Common myeloid progenitor, CD34-positive (primary cell): ENCODE measurements at places on chromosomes 6 and 20.
A peak's percentile ranks its signal among the peaks of the same experiment; 100 is the strongest.

DNA sequence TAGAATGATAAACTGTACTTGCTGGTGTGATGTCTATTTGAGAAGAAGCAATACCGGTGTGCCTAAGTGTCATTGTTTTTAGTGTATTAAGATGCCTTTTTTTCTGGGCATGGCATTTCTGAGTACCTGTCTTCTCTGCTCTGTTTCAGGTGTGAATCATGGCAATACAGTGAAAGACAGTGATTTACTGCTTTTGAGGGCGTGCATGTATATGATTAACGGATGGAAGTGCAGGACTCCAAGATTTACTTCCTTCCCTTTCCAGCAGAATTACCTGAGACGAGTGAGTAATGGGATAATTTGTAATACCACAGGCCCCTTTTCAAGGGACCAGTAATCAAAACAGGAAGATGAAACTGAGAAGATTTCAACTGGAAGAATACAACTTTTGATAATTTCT is 315.8 kb downstream of the SOX4 start:
- no peak for DNase-seq

GRCh38 chr6:54609981-54610380 is 236.6 kb upstream of the FAM83B start:
- no peak for DNase-seq

DNA sequence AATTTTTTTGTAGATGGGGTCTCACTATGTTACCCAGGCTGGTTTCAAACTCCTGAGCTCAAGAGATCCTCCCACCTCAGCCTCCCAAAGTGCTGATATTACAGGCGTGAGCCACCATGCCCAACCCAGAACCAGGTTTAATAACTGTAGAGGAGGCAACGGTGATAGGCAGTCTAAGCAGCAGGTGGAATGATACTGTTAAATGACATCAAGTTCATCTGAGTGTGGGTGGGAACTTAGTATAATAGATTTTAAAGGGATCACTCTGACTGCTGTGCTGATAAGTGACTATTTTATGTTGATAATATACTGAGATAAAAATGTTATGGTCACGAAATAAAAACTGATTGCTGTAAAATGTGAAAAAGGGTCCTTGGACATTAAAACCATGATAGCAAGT is 31.1 kb downstream of the PCNA start:
- no peak for DNase-seq

GRCh38 chr20:2739042-2739398 is 46.4 kb downstream of the EBF4 start:
- DNase-seq = no peak

DNA sequence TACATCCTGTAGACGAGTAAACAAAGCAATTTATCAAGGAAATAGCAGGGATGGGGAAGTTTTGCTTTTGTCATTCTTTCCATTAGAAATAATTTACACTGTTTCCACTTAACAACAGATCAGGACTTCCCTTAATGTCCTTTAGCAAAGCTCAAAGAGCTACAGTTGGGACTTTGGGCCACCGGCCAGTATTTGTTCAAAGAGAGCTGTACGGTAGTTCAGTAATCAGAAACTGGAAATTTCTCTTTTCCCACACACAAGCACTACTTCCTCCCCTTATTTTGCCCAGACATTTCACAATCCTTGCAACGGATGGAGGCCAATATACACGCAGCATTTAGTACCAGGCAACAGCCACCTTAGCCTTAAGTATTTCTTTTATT is 12.1 kb upstream of the HINT3 start:
- peak; percentile 28 for DNase-seq

- no peak for DNase-seq
Measured at GRCh38 chr6:134667111-134667510, 282.8 kb downstream of the ALDH8A1 start.

DNA sequence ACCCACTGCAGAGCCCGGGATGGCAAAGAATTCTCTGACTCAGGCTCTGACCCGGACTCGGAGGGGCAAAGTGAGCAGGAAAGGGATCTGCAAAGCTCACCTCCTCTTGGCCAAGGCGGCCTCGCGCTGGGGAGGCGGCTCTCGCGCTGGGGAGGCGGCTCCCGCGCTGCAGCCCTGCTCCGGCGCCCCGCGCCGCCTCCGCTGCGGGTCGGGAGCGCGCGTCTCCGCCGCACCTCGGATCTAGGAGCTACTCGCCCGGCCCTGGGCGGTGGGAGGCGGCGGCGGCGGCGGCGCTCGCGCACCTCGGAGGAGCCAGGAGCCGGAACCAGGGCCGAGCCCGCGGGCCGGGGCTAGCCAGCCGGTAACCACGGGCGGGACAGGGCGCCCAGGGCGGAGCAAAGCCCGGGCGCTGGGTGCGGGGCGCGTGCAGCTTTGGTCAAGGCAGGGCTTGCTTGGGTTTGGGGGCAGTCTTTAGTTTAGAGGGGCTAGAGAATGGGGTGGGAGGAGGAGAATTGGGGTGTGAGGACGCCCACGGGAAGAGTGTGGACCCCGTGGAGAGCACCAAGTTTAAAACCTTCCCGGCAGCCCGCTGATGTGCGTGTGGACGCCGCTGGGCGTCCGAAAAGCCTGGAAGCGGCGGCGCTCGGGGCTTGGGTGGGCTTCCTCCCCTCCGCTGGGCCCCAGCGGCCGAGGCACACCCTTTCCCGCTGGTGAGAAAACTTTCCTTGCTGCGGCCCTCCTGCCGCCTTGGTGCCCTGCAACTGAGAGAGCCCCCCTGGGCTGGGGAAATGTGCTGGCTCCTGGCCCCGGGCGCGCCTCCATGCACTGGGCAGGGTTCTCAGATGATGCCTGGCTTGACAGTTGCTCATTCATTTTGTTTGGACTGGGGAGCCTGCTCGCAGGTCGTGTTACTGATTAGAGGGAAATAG is at the start of gene MRAP2:
Gene MRAP2 (plus strand): TSS at position 250 of the 929 bp plus-strand sequence. CDS start 21,547 bp downstream, outside the sequence.
- DNase-seq = peak; percentile 7

DNA sequence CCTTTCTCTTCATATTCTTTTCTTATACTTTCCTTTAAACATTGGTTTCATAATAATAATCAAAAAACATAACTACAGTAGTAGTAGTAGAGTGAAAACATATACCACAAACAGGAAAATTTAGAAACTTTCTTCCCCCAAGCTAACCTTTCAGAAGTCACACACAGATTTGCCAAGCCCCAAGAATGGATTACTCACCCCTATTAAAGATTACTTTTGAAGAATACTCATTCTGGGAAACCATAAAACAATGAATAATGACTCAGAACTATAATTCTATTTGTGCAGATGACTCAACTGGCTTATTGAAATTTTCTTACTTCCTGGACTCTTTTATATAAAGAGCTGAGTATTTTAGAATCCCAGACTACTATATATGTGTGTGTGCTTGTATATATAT is 119.4 kb upstream of the GJE1 start:
- DNase-seq = no peak

- DNase-seq = no peak
Measured at GRCh38 chr6:121848523-121849255, 413.2 kb downstream of the GJA1 start.

DNA sequence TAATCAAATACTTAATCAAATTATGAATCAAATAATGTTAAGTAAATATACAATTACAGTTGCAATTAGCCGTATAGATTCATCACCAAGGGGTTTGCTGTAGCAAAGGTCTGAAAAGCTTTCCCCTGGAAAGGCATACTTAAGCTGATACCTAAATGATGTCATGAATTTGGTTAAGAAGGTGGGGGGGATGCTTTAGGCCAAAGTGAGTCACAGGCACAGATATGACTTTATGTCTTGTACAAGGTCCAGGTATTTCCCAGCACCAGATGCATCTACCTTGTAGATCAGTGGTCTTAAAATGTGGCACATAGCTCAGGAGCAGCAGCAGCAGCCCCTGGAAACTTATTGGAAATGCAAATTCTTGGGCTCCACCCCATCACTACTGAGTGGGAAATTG is 557.3 kb upstream of the CDH4 start:
- DNase-seq = peak; percentile 1

GRCh38 chr6:100430962-100431361 is 33.8 kb downstream of the SIM1 start:
- peak; percentile 27 for DNase-seq

DNA sequence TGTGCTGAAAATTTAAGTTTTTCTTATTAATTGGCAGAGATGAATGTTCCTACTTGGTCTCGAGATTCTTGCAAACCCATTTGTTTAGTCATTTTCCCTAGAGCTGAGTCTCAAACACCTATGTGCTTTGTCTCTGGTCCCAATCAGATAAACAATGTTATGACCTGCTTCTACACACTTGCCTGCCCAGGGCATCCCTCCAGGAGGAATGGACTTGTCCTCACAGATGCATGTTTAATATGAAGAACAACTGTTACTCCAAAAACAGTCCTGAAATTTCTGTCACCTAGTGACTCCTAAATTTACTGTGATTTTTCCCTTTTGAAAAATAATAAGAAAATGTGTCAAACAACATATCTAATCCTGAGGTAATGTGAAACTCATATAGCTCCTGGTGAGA is 43.7 kb downstream of the HDGFL1 start:
- no peak for DNase-seq

DNA sequence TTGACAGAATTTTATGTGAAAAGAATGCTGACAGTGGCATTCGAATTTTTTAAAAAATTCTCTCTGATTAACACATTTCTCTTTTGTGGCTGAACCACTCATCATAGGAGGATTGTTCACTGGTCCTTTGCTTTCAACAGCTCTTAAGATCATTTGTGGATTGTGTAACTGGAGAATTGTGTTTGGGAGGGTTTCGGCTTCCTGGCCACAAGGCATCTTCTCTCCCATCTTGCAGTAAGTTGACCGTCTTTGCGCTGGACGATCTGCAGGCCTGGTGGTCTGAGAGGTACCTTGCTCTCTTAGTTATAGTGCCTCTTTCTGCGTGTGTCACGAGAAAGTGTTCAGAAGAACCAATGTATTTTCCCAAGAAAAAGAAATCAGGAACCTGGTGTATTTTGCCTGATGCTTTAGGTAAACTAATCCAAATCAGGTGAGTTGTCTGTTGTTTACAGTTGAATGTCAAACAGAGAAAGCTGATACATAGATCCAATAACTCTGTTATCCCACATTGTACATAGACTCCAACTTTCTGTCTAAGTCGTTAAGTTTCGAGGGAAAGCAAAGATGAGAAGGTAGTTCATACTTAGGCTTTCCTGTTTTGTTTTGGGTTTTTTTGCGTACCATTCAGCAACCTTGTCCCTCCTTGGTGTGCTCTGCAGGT is 14.8 kb upstream of the EXOC2 start:
- DNase-seq = no peak

DNA sequence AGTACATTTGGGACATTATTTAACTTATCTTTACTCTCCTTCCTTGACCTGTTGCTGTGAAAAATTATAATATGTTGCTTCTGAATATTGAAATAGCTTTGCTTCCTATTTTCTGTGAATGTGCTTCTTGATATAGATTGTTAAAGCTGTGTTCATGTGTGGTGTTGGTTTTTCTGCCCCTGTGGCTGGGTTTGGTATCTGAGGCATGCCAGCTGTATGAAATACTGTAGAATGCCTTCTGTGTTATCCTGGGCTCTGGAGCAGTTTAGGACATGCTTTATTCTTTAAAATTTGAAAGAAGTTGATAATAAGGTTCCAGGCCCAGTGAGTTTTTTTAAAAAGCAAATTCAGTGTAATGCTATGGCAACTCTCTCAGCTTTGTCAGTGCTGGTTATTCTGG is 71.7 kb downstream of the HIVEP1 start:
- no peak for DNase-seq

GRCh38 chr6:1624851-1625781 is 15.4 kb downstream of the FOXC1 start:
- DNase-seq = peak; percentile 77

GRCh38 chr6:130381012-130381411 is 15.2 kb downstream of the TMEM200A start:
- no peak for DNase-seq

- peak; percentile 75 for DNase-seq
Measured at GRCh38 chr6:159686703-159687102, 6.3 kb downstream of the SOD2 start.

- DNase-seq = no peak
Measured at GRCh38 chr6:57262488-57262887, 40.4 kb upstream of the RAB23 start.

GRCh38 chr20:58112017-58112781 is 116.3 kb downstream of the ANKRD60 start:
- no peak for DNase-seq

DNA sequence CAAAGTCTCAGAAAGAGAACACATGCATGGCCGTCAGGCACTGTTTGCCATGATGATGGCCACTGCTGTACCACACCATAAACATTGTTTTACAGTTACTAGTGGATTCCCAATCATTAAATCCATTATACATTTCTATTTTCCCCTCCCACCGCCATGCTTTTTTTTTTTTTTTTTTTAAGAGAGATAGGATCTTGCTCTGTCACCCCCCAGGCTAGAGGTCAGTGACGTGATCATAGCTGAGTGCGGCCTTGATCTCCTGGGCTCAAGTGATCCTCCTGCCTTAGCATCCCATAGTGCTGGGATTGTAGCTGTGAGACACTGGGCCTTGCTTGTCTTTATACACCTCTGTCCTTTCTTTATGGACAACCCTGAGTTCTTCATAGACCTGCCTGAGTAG is 4.3 kb upstream of the BTN3A3 start:
- no peak for DNase-seq

- DNase-seq = peak; percentile 35
Measured at GRCh38 chr20:32457479-32457986, 99.4 kb downstream of the ASXL1 start.

DNA sequence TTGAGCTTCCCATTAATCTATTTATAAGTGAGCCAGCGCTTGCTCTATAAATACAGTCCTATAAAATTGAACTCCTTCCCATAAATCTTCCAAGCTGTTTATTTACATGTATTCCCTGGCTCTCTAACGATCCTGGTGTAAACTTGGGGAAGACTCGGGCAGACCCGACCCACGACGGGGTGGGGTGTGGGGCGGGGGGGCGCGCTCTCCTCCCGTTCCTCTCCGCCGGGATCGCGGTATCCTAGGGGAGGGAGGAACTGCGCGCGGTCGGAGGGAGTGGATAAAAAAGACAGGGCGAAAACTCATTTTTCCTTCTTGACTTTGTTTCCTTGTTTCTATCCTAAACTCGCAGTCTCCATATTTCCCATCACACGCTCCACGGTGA is 31.1 kb downstream of the TFAP2B start:
- no peak for DNase-seq

- no peak for DNase-seq
Measured at GRCh38 chr6:38354037-38354381, 285.7 kb downstream of the BTBD9 start.

GRCh38 chr6:1208876-1209275 is 103.0 kb upstream of the FOXQ1 start:
- no peak for DNase-seq

DNA sequence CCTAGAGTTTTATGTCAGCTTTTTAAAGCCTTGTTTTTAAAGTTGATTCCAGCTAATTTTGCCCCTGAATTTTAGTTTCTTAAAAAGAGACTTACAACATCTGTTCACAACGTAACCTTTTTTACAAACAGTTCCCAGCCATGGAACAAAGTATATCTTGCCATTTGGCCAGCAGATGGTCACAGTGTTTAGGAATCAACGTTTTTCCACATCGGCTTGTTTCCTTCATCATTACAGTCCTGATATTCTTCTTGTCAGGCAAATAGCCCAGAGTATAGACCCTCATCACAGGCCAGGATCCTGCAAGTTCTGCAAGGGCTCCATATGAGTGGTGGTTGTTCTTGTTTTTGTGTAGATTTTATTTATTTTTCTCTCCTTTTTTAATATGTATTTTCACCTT is 341.7 kb upstream of the HTR1E start:
- DNase-seq = no peak
